Stimulated activated CD8-positive, alpha-beta memory T cell treated with anti-CD3 and anti-CD28 coated beads, Interleukin-4, amount 100 ng/mL, for 24 hours (primary cell): ENCODE measurements at places on chromosomes 2 and 18.

- peak; percentile 22 for DNase-seq
These were observed 499 bp downstream of the COBLL1 start for GRCh38 chr2:164840930-164841718.

- DNase-seq: no peak
These were observed 80.6 kb downstream of the HS6ST1 start for GRCh38 chr2:128237911-128238697.

GRCh38 chr2:165876712-165877111 is 76.9 kb downstream of the TTC21B start:
- DNase-seq: no peak

DNA sequence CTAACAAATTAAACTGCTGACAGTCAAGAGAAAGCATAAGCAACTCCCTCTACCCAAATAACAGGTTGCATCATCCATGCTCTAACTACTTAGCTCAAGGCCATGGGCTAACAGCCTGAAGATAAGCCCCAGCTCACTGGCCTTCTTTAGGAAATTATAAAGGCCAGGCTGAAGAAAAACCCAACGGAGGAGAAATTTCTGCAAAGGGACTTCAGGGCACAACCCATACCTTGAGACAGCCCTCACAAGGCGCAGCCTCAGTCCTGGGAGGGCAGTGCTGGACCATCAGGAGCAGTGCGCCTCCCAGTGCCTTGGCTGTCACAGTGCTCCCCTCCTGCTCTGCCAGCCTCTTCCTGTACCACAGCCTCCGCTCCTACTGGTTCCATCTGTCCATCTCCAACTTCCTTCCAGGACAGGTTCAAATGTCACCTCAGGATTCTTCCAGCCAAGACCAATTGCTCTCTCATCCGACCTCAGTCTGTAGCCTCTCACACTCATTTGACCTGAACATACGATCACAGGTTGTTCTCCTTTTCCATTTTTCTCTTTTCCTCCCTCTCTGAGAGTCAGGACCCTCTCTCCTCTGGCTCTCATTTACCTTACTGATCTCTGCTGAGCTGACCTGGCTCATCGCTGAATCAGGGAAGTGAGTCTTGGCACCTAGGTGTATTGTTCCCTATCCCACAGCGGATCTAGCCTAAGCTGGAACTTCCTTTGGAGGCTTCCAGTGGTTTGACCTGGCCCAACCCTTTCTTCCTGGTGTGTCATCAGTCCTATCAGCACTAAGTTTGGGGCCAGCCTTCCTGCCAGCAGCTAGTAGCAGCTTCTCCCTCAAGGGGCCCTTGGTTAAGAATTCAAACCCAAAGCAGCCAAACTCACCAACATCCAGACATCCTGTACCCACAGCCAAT is 1.9 kb downstream of the MCFD2 start:
- DNase-seq: no peak

DNA sequence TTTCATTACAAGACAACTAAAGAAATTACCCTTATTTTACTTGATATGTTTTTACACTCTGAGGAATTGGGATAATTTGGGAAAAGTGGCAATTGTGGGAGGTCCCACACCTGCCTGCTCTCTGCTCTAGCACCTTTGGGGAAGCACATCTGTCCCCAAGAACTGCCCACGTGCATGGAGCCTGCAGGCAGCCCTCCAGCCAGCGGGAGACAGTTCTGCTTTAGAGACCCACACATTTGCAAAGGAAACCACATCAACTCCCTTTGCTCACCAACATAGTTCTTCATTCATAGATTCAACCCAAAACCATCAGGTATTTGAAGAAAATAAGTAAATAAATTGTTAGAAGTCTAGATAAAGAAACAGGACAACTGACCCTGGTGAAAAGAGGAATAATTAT is 239.9 kb upstream of the ID2 start:
- no peak for DNase-seq

DNA sequence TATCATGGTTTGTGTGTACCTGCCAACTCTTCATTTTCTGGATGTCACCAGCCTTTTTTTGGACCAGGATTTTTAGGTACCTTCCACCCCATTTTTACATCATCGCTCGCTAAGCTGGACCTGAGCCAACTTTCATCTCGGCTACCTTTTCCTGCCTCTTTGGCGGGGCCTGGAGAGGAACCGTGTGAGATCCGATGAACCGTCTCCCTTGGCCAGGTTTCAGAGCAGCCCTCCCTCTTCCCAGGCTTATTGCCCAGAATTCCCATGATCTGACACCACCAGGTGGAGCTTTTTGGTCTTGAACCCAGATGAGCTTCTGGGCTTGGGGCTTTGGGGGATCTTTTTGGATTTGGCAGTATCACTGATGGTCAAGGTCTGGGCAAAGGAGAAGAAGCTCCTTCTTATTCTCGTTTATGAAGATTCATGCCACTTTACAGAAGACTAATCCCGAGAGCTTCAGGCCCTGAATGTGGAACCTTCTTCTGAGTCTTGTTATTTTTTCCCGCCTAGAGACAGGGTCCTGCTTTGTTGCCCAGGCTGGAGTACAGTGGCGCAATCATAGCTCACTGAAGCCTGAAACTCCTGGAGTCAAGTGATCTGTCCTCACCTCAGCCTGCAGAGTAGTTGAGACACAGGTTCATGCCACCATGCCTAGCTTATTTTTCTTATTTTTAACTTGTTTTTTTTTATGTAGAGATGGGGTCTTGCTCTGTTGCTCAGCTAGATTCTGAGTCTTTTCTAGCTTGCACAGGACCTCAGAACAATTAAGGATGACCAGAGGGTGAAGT is 50.4 kb downstream of the GATA6 start:
- no peak for DNase-seq

DNA sequence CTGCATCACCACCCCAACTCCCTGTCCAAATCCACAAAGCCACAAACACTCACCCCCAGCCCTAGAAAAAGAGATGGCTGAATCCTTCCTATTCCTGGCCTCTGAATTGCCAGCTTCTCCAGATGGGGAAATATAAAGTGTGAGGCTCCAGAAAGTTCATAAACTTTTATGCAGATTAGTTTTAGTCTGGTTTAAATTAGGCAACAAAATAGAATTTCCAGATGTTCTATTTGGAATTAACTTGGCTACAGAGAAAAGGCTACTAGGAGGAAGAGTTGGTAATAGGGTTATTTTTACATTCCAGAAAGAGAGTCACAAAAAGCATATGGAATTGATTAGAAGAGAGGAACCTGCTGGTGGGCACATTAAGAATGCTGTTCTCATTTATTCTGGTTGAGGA is 56.0 kb downstream of the EN1 start:
- no peak for DNase-seq

GRCh38 chr2:179021258-179021657 is 28.7 kb downstream of the CCDC141 start:
- no peak for DNase-seq

DNA sequence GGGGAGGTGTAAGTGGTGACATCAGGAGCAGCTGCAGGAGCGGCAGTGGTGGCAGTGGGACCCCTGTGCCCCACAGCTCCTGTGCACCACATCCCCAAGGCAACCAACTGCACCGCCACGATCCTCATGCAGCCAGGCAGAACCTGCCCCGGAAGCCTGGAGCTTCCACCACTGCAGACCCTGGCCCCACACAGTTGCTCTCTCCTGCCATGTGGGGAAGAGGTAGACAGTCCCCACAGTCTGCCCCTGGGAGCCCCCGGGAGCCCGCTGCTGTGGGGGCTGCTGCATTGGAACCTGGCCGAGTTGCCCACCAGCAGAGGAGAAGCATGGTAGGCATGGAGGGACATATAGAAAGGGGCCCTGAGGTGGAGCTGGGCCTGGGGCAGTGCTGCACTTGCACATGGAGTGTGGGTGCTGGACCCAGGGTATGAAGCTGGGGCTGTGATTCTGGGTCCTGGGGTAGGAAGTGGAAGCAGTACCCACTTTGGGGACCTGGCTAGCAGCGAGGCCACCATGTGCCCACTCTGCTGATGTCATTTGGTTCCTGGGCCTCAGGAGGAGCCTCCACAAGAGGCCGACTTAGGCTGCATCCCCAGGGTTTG is 623.3 kb upstream of the LRRTM4 start:
- no peak for DNase-seq

- no peak for DNase-seq
These were observed 98.9 kb downstream of the MYT1L start for GRCh38 chr2:2232167-2232566.

DNA sequence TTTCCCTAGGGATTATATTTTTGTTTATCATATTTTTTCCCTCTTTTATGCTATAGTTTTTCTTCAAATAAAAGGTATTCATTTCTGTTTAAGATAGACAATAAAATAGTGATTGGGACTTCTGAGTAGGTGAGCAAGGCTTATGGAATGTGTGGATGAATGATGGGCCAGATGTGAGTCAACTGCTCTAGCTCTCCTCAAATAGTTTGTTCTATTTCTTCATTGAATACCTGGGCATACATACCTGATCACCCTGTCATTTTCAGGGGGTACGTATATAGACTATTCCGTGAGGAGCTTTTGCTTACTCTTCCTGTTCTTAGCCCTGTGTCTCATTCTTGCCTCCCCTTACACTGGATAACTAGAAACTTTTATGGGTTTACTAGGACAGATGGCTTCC is 41.9 kb downstream of the BABAM2 start:
- no peak for DNase-seq

- no peak for DNase-seq
These were observed 28.2 kb downstream of the EMX1 start for GRCh38 chr2:72945450-72946019.

- DNase-seq: no peak
These were observed 9.7 kb downstream of the IL1RN start for GRCh38 chr2:113136828-113137775.

DNA sequence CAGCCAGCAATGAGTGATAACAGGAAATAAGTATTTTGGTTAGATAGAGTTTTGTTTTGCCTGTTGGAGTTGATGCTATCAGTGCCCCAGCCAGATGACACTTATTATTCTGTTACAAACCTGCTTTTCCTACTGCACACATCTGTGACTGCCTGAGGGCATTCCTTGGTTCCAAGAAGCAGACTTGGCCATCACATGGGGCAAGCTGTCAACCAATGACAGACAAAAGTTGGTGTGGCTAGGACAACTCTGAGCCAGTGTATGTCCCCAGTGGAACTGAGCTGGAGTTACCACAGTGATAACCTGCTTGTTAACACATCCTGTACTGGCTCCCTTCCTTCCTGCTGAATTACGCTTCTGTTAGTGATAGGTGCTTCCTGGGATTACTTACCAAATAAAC is 54.5 kb downstream of the FAM171B start:
- no peak for DNase-seq

DNA sequence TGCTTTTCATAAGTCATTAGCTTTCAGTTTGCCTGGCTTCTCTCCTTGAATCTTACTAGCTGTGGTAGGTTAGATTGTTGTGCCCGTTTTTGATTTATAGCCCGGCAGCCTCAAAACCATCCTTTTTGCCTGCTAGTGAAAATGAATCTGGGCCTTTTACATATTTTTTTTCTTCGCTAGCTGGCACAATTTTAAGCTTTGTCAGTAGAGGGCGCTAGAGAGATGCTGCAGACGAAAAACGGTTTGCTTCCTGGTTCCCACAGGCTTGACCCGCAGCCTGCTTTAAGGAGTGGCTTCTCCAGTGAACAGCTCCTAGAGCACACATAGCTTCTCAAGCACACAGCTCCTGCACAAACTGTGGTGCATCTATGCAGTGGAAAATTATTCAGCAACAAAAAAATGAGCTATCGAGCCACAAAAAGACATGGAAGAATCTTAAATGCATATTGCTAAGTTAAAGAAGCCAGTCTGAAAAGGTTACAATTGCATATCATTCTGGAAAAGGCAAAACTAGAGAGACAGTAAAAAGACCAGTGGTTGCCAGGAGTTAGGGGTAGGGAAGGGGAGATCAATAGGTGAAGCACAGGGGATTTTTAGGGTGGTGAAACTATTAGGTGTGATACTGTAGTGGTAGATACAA is 47.9 kb downstream of the E2F6 start:
- no peak for DNase-seq

DNA sequence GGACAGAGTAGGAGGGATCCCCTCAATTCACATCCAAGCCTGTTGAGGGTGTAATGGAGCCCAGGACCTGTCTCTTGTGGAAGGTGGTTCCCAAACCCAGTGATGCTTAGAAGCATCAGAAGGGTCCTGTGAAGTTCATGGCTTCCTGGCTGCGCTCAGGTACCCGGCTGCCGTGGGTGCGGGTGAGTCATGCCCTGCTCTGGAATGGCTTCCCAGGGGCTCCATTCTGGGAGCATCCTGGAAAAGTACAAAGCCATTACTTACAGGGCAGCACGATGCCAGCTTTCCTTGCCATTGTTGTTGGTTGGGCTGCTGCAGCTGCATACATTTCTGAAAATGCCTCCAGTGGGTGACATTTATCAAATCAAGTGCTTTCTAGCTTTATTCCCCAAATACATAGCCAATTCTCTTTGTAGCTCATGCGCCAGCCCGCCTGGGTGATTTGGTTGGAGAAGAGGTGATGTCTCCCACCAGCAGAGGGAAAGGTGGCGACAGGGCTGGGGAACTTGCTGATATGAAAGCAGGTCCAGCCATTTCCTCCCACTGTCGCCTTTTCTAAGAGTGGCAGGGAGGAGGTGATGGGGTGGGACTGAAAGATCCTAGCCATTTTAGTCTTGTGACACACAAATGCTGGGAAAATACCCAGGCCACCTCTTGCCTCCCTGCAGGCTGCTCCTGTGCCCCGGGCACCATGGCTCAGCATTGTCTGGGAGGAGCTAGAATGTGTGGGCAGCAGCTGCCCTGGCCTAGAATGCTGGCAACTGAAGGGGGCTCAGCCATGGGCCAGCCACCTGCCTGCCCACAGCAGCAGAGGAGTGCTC is 65.9 kb upstream of the HPCAL1 start:
- DNase-seq: no peak

- no peak for DNase-seq
These were observed 4.2 kb upstream of the GPC1 start for GRCh38 chr2:240431271-240431660.

DNA sequence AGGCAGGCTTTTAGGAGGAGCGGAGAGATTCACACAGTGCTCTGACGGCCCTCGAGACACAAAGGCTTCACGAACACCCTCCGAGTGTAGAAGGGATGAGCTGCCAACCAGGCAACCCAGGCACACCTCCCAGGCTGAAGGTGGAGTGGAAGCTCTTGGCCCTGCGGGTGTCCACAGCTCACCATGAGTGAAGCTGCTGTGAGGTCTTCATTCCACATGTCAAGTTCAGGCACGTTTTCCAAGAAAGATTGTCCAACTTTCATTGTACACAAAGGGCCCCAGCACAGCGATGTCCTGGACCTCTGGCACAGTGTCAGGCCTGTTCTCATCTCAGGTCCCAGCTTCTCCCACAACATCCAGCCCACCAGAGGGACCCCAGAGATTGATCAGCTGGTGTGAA is 13.4 kb downstream of the PARD6G start:
- no peak for DNase-seq

DNA sequence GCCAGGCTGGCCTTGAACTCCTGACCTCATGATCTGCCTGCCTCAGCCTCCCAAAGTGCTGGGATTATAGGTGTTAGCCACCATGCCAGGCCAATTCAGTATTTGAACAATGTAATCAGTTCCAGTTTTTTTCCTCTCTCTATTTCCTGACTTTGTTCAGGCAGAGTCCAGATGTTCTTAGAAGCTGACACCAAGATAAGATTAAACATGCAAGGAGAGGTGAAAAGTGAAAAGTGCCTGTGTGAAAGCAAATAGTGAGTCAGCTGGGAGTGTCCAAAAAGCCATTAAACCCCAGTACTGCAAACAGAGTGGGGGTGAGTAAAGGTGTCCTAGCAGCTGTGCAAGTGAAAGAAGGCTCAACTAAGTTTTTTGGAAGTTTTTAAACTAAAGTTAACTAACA is 231.5 kb downstream of the PTH2R start:
- no peak for DNase-seq
